ENCODE measurements at places on chromosomes 6 and 20.
A peak's percentile ranks its signal among the peaks of the same experiment; 100 is the strongest.

DNA sequence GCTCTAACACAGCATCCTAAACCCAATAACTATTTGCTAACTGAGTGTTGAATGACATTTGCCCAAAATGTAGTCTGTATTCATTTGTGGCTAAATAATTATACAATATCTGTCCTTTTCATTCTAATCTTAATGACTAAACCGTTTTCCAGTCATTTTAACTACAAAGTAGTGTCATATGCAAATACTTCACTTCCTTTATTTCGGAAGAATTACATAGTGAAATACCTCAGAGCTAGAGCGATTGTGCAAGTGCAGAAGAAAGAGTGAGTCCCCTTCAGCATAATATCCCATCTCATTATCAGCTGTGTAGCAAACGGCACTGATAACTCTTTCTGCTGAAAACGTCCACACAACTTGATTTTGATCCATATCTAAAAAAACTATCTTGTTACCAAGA lies 66.2 kb downstream of the ROS1 start:
- DNase-seq, result no peak

GRCh38 chr6:135221505-135221904 lies 40.4 kb downstream of the MYB start:
- no peak for DNase-seq

DNA sequence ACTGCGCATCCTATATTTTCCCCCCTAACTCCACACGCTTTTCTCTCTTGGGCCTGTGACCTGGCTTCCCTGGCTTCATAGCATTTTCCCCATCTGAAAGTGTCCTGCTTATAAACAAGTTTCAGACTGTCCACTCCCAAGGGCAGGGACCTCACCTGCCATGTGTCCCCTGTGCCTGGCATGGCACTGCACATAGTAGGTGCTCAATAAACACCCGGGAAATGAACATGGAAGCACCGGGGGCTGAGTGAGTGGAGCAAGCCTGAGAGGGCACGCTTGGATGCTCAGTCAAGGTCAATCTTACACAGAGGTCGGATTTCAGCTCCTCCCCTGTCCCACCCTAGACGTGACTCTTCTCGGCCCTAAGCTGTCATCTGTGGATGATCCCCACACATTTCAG lies 96.9 kb downstream of the NFATC2 start:
- DNase-seq, result no peak

DNA sequence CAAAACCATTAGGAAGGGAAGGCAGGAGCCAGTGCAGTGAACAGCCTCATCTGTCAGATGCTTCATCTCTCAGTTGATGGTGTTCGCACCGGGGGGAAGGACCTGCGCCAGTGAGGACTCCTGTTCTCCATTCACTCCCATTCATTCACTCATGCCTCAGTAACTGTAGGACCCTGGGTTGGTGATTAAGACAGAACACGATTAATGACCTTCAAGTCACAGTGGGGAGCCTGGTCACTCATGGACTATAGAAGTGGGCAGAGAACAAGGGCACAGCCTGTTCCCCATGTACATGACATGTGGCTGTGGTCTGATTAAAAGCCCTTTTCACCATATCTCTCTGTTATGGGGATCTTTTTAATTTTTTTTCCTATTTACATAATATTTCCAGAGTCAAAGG lies 113.3 kb downstream of the RPS12 start:
- no peak for DNase-seq

DNA sequence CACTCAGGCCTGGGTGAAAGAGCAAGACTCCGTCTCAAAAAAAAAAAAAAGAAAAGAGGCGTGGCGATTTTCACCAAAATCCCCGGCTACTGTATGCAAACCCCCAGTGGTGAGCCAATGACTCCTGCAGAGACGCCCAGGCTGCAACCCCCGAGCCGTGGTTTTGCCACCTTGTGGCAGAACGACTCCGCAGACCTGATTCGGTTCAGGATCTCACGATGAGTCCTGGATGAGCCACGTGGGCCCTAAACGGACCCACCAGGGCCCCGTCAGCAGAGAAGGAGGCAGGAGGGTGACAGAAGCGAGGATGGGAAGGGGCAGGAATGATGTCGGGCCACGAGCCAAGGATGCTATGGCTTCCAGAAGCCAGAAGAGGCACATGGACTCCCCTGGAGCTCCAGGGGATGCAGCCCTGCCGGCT lies 42.5 kb downstream of the SLC2A4RG start:
- DNase-seq, result no peak

DNA sequence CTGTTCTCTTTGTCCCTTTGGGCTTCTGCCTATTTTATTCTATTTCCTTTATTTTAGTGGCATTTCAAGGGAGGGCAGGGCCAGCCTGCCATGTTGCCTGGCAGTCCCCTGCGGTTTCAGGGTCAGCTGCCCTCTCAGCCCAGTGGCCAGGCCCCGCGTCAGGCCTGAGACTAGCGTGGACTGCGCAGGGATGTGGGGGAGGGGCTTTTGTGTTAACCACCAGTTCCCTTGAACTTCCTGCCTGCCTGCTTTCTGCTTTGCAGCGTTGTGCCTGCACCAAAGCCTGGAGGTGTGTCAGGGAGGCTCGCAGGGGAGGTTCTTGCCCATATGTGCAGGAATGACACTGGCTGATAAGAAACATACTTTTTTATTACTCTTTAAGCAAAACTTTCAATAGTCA lies 157.6 kb downstream of the SLC35B3 start:
- DNase-seq, result no peak

- no peak for DNase-seq
These were observed 54.6 kb upstream of the POLR1H start for GRCh38 chr6:30006170-30007131.

GRCh38 chr6:37038292-37039198 lies 33.1 kb downstream of the FGD2 start:
- DNase-seq, result peak; percentile 80

DNA sequence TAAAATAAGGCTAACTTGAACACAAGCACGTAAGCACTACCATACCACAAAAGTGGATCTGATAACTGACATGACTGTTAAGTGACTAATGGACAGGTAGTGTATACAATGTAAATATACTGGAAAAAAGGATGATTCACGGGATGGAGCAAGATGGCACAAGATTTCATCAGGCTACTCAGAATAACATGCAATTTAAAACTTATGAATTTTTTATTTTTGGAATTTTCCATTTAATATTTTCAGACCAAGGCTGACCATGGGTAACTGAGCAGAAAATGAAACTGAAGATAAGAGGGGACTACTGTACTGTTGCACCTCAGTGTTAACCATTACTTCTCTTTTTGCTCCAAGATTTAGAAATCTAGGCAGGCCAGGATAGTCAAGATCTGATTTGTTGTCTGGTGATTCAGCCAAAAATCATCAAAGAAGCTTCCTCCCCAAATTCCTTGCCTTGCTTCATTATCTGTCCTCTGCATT lies 45.4 kb downstream of the TPBG start:
- DNase-seq, result no peak

DNA sequence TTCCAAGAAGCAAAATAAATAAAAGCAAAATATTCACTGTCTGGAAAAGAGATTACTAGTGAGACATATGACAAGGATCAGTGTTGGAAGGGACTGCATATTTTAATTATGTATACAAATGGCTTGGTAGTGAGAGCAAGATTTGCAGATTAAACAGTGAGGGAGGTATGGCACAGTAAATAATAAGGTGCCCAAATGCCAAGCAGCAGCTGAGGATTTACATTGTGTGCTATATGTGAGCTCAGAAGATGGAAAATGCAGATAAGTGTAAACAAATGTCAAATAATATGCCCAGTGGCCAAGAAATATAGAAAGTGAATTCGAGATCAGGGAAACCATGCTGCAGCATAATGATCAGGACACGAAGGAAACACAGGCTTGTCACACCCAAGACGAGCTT lies 173.8 kb upstream of the NRSN1 start:
- DNase-seq, result no peak

DNA sequence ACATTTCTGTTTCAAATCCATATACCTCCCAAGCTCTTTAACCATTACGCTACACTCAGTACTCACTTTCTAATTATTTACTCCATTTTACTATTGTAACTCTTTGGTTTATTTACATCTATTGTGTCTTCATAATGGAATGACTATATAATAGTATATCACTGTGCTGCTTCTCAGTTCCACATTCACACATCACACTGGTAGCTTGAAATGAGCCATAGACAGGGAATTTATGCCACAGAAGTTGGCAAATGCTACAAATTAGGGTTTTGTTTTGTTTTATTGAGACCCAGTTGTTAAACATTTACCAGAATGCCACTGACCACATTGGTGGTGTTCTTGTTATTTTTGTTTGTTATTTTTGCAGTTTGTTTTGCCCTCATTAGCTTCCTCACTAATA lies 213.9 kb downstream of the KCNQ5 start:
- no peak for DNase-seq

DNA sequence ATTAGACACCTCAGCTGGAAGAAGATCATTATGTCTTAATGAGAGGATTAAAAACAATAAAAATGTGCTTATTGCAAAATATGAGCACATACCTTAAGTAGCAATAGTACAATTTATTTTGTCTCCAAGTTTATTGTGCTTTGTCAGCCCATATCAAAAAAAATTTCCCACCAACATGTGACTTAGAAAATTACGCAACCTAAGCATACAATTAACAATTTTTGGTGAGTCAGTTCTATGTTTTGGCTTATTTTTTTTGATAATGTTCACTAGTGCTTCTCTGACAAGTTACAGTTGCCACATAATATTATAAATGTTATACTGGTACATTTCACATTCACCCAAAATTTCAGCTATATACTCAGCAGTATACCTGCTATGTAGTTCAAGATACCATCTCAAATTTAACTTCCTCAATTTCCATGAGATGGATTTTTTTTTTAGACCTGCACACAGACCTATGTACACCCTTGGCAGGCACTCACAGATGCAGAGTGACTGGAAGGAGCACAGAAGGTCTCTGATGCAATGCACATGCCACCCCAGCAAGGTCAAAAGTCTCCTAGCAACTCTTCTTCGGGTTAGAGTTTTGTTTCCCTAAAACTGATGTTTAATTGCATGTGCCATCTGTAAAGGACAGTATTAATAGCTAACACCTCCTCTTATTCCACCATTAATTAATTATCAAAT lies 112.4 kb downstream of the PRKN start:
- no peak for DNase-seq

- DNase-seq, result no peak
These were observed 173.0 kb downstream of the AIG1 start for GRCh38 chr6:143233554-143234285.

- DNase-seq, result no peak
These were observed 24.8 kb downstream of the VIP start for GRCh38 chr6:152775428-152775827.

- no peak for DNase-seq
These were observed 61.3 kb upstream of the ATXN1 start for GRCh38 chr6:16822529-16822928.

Measured in right forelimb (tissue), 1 donor.